ENCODE measurements at places on chromosomes 4 and X.

DNA sequence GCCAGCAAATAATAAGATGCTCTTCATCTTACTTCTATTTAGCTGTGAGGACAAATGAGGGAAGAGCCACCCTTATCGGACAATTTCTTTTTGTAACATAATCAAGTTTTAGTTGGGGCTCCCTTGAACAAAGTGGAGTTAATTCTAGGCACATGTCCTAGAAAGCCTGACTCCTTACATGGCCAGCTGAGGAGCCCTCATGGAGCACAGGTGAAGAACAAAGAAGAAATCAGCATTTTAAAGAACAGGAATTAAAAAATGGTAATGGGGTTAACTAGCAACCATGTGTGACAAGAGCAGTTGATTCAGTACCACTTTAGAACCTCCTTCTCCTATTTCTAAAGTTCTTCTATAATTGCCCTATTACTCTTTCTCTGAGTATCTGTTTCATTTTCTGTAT, 15.9 kb downstream of the GPR82 start:
- no peak for DNase-seq

DNA sequence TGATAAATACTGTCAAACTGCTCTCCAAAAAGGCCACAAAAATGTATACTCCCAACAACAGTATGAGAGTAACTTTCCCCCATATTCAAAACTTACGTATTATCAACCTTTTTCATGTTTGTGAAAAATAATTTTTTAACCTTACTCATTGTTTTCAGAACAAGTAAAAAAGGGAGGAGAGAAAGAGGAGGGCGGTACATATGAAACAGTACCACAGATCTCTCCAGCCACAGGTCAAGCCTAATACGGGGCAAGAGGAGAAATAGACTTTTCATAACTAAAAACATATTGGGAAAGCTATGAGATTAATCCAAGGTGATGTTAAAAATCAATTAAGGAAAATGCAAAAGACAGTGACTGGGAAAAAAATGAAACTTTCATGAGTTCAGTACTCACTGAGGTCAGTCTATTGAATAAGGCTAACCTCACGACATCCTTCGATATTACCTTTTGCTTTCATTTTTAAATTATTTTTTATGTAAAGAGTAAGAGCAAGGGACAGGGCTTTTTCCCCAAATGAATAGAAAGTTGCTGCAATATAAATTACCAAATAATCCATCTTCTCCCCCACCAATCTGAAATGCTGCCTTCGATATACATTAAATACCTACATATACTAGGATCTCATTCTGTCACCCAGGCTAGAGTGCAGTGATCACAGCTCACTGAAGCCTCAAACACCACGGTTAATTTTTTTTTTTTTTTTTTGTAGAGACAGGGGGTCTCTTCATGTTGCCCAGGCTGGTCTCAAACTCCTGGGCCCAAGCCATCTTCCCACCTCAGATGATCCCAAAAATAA, 25.3 kb downstream of the FBXW7 start:
- DNase-seq = no peak

- no peak for DNase-seq
Measured at GRCh38 chr4:85964298-85964697, 395.6 kb downstream of the MAPK10 start.

DNA sequence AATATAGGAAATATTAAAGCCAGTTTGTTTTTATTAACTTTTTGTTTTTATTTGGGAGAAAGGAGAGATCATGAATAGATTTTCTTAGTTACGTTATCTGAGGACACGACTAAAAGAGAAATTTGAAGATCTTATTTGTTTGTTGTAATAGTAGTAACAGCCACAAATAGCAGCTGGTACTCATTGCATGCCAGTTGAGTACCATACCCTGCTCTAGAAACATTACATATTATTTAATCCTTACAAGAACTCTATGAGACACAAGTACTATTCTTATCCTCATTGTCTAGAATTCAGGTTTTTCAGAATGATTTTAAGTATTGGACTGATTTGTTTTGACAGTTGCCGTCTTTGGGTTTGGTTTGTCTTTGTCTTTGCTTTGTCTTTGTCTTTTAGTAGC, 31.8 kb downstream of the USP53 start:
- DNase-seq = no peak

All from stimulated activated CD4-positive, alpha-beta T cell treated with anti-CD3 and anti-CD28 coated beads, Interleukin-12 subunit alpha, Interleukin-12 subunit beta, amount 100 ng/mL, for 24 hours (primary cell).